Suprapubic skin (tissue), 4 donors: ENCODE measurements at places on chromosomes 1 and 21. TPM values are rescaled to one million over a fixed set of nuclear protein-coding genes. Genes with fewer than 3 reads are reported as not detected.

DNA sequence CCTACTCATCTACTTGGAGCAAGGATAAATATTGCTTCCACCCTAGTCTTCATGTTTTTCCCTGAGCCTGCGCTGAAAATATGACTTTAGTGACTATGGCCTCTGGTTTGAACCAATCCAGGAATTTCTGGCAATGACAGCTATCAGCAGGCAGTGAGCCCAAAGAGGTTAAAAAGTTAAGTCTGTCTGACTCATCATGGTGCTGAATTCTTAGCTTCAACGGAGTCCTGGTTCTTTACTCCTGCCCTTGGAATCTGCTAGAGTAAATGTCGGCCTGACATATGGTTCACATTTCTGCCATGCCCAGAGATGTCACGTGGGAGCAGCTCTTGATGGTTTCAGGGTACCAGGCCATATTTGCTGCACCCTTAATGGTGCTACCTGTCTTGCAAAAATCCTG, 351.6 kb upstream of the PLXNA2 start:
- DNase-seq = no peak
- no peaks in the 10 kb centered on the region for H3K36me3 ChIP-seq
- no peaks in the 10 kb centered on the region for H3K27me3 ChIP-seq
- no peaks in the 10 kb centered on the region for H3K4me1 ChIP-seq

DNA sequence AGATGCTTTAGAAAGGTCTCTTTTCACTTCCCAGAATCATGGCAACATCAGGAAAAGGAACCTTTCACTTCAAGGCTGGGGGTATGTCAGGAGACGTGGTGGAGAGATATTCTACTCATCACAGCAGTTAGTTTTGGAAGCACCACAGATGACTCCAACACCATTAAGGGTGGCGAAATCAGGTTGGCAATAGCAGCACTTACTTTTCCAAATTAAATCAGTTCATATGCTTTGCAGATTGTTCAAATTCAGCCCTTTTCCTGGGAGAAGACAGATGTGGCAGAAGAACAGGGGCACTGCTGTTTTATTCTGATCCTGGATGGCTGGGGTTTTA, 79.0 kb downstream of the RUNX1 start:
- no peak for DNase-seq
- no peaks in the 10 kb centered on the region for H3K27me3 ChIP-seq
- no peak overlapping the region for H3K4me3 ChIP-seq
- H3K27ac ChIP-seq = no peak overlapping the region
- H3K4me1 ChIP-seq = peaks cover 12% of the 10 kb centered on the region

DNA sequence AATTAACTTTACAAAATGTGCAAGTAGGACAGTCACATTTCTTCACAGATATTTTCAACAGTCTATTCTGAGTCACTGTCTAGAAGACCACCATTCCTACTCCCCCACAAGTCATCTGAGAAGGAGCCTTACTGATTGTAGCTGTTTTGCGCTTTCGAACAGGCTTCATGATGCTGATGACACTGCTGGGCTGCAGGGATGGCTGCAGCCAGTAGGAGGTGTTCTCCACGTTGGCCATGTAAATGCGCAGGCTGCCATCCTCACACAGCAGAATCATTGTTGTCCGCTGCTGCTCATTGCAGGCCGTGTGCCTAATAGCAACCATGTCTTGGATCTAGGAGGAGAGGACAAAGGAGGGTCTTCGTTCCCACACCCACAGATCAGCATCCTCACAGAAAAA, 56.9 kb downstream of the UBR4 start:
- DNase-seq = no peak
- no peak overlapping the region for H3K27ac ChIP-seq
- H3K4me3 ChIP-seq = no peak overlapping the region

GRCh38 chr1:7505094-7505770, 265.9 kb upstream of the VAMP3 start:
- H3K4me1 ChIP-seq = no peaks in the 10 kb centered on the region
- peaks cover under 1% of the 10 kb centered on the region for H3K27me3 ChIP-seq
- no peak for DNase-seq
- H3K36me3 ChIP-seq = no peaks in the 10 kb centered on the region
- H3K4me3 ChIP-seq = no peak overlapping the region

DNA sequence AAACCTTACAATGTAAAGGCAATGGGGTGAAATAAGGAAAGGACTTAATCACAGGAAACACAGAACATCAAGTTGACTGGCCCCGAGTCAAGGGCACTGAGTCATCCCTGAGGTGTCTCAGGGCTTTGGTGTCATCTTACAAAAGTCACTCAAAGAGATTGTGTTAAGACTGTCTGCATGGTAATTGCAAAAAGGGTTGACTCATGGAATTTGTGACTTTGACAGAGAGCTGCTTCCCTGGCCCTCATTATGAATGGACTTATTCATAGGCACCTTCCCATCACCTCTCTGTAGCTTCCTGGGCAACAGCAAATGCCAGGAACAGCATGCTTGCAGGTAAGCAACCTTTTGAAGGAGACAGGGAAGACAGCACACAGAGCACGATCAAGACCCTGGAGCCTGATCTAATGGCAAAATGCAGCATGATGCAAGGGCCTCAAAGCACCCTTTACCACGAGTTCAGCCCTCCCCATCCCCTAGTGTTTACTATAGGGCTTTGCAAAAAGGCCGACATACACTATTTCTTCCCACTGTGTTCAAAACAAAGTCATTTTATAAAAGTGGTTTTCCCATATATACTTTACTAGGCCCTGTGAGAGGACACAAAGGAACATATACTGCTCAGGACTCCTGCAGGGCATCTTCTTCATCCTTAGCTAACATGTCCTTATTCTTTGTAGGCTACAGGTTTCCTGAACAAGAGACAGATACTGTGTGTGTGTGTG, 17.1 kb downstream of the ZP4 start:
- no peaks in the 10 kb centered on the region for H3K27me3 ChIP-seq
- H3K36me3 ChIP-seq = no peaks in the 10 kb centered on the region
- H3K4me3 ChIP-seq = no peak overlapping the region
- H3K4me1 ChIP-seq = peaks cover 4% of the 10 kb centered on the region

OR2L3 gene
- total RNA-seq = not detected

DNA sequence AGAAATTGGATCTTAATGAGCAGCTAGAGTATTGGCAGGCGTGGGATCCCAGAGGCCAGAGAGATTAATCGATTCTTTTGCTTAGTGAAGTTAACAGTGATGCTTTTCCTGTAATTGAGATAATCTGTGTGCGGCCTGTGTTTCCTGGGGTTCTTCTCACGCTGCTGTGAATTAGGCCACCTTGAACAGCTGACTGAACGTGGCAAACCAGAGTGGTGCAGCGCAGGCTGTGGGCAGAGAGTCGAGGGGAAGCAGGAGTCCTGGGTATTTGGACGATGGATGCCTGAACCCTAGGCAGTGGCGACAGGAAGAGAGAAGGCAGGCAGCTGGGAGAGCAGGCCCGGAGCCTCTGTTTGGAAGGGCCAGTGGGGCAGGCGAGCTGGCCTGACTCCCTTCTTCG, 51.7 kb downstream of the RYR2 start:
- H3K27ac ChIP-seq = no peak overlapping the region
- DNase-seq = no peak
- H3K4me3 ChIP-seq = no peak overlapping the region
- H3K27me3 ChIP-seq = no peaks in the 10 kb centered on the region
- H3K4me1 ChIP-seq = no peaks in the 10 kb centered on the region
- H3K36me3 ChIP-seq = no peaks in the 10 kb centered on the region

DNA sequence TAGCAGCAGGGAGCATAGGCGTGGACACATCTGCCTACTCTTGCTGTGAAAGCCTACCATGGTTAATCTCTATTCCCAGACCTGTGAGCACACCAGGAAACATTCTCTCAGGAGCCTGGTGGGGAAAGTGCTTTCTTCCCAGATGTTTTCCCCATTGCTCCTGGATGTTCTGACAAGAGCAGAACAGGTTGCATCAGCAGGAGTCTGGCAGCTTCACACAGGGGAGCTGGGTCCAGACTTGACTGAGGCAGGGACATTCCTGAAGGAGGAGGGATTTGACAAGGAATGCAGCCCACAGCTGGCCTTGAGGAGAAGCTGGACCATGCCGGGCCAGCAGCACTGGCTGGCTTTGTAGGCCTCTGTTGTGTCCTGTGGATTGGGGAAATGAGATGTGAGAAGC, 21.0 kb upstream of the ARTN start:
- H3K27ac ChIP-seq = no peak overlapping the region
- H3K36me3 ChIP-seq = no peaks in the 10 kb centered on the region
- H3K4me3 ChIP-seq = no peak overlapping the region
- H3K27me3 ChIP-seq = no peaks in the 10 kb centered on the region
- peaks cover 24% of the 10 kb centered on the region for H3K4me1 ChIP-seq

- H3K4me1 ChIP-seq = peaks cover 2% of the 10 kb centered on the region
- H3K4me3 ChIP-seq = no peak overlapping the region
- peaks cover 33% of the 10 kb centered on the region for H3K36me3 ChIP-seq
- DNase-seq = no peak
These were observed 33.5 kb upstream of the IL19 start for GRCh38 chr1:206736878-206737728.

- no peaks in the 10 kb centered on the region for H3K27me3 ChIP-seq
- H3K27ac ChIP-seq = no peak overlapping the region
- DNase-seq = no peak
- no peaks in the 10 kb centered on the region for H3K4me1 ChIP-seq
- H3K4me3 ChIP-seq = no peak overlapping the region
These were observed 189.1 kb upstream of the C1orf87 start for GRCh38 chr1:60262701-60263100.

DNA sequence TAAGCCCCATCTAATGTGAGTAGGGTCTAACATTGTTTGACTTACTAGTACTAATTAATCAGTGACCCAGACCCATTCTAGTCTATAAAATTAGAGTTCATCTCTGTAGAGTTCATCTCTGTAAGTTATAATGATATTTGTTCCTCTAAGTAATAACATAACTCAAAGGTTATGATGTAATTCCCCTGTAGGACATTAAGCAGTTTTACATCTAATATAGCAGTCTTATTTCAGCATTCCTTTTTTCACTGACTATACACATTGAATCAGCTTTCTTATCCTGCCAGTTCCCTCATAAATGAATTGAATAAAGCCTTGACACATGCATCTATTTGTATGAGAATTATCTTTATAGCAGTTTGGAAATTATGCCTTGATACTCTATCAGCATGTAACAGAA, 90.9 kb downstream of the SH3GLB1 start:
- no peaks in the 10 kb centered on the region for H3K27me3 ChIP-seq
- no peak overlapping the region for H3K27ac ChIP-seq
- no peak overlapping the region for H3K4me3 ChIP-seq
- peaks cover 17% of the 10 kb centered on the region for H3K4me1 ChIP-seq

- no peak overlapping the region for H3K27ac ChIP-seq
- DNase-seq = no peak
- no peak overlapping the region for H3K4me3 ChIP-seq
- H3K27me3 ChIP-seq = no peaks in the 10 kb centered on the region
- H3K36me3 ChIP-seq = no peaks in the 10 kb centered on the region
These were observed 42.4 kb downstream of the FNBP1L start for GRCh38 chr1:93490357-93490756.

GRCh38 chr1:230071316-230071715, 4.3 kb downstream of the GALNT2 start:
- no peaks in the 10 kb centered on the region for H3K36me3 ChIP-seq
- no peak overlapping the region for H3K27ac ChIP-seq
- no peaks in the 10 kb centered on the region for H3K27me3 ChIP-seq
- H3K4me3 ChIP-seq = no peak overlapping the region
- DNase-seq = no peak
- H3K4me1 ChIP-seq = peaks cover 41% of the 10 kb centered on the region

GRCh38 chr1:109218516-109218915, 4.8 kb downstream of the SARS1 start:
- no peak for DNase-seq
- H3K27ac ChIP-seq = no peak overlapping the region
- no peaks in the 10 kb centered on the region for H3K36me3 ChIP-seq
- no peak overlapping the region for H3K4me3 ChIP-seq
- H3K4me1 ChIP-seq = peaks cover 29% of the 10 kb centered on the region
